ENCODE measurements at places on chromosomes 4 and X. TPM values are rescaled to one million over a fixed set of nuclear protein-coding genes. Genes with fewer than 3 reads are reported as not detected.

GRCh38 chrX:20633451-20633850 is 366.7 kb upstream of the RPS6KA3 start:
- no peak for DNase-seq

STPG2 gene
- 0.12 TPM for total RNA-seq

DNA sequence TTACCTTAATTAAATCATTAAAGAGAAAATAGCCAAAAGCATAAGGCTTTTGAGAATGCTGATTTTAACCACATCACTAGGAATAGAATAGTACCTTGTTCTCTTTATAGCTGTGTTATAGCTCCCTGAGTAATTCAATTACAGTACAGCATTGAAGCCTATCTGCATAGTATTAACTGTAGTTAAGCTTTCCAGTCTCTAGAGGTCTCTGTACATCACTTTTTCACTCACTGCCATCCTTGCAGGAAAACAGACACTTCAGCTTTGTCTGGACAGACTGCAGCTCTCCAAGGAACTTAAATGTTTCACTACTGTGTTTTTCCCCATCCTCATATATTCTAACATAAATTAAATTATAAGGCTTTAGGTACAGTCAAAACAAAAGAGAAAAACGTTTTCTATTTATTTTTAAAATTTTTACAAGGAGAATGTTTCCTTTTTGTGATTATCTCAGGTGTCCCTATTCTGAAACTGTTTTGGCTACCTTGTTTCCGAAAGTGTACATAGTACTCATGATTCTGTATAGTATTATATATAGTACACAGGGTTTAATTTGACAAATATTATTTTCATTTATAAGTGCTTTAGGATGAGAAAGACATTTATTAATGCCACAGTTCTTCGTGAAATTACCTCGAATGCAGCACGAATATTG is 407.9 kb downstream of the PCDH18 start:
- no peak for DNase-seq

PCDH19 gene
- total RNA-seq = 1.0 TPM

REELD1 gene
- total RNA-seq = not detected

ZCCHC12 gene
- total RNA-seq = not detected

C4orf54 gene
- total RNA-seq = 1.7 TPM

GRCh38 chr4:86452924-86453531 is 93.2 kb upstream of the MAPK10 start:
- peak; percentile 31 for DNase-seq

DNA sequence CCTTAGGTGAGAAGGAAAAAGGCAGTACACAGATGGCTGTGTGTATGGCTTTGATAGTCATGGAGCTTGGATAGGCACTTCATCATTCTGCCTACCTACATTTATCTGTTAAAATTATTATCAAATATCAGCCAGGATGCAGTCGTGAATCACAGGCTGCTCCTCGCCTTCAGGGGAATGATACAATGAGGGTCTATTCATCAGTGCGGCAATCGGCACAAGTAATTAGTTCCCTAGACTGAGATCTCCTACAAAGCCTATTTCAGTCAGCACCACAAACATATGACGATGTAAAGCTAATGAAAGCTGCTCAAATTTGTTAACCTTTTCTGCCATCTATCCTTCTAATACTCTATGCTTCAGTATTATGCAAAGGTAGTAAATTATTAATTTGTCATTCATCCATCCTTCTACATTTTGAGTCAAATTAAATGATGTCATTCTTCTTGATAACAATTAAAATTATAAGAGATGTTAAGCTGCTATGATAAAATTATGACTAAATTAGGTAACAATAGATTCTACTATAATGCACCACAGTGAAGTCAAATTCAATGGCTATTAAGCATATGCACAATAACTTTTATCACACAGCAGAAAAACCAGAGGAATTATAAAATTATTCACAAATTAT is 19.0 kb downstream of the MAB21L2 start:
- no peak for DNase-seq

DNA sequence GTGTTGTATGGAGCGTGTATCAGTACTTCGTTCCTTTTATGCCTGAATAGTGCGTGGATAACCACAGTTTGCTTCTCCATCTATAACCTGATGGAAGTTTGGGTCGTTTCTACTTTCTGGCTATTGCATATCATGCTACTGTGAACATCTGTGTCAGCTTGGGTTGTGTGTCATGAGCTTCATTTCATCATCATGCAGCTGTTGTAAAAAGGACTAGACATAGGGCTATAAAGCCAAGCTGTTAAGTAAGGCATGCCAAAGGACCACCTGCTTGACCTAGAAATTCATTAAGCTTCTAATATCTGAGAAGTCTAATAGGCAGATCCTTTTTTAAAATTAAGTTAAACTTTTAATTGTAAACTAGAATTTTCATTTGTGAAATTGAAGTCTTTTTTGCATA is 18.4 kb downstream of the SMS start:
- DNase-seq = no peak

C1QTNF7 gene
- 7.4 TPM for total RNA-seq

- no peak for DNase-seq
These were observed 1291.0 kb downstream of the ARAP2 start for GRCh38 chr4:34953145-34953799.

DNA sequence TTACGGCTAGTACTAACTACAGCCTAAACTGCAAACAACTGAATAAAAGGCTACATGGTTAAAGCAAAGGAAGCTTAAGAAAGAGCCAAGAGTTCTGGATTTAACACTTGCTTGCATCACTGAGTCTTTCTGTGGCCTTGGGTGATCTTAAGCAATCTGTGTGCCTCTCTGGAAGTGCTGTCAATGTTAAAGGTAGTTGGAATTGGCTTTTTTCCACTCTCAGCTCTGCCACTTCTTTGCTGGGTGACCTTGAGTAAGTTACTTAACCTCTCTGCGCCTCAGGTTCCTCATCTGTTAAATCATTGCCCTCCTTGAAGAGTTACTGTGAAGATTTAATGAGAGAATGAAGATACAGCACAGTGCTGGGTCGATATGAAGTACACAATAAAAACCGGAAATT is 15.7 kb downstream of the SLC2A9 start:
- DNase-seq = no peak

RAB41 gene
- not detected for total RNA-seq

GRCh38 chr4:56149591-56149990 is 200.8 kb downstream of the CEP135 start:
- no peak for DNase-seq

DNA sequence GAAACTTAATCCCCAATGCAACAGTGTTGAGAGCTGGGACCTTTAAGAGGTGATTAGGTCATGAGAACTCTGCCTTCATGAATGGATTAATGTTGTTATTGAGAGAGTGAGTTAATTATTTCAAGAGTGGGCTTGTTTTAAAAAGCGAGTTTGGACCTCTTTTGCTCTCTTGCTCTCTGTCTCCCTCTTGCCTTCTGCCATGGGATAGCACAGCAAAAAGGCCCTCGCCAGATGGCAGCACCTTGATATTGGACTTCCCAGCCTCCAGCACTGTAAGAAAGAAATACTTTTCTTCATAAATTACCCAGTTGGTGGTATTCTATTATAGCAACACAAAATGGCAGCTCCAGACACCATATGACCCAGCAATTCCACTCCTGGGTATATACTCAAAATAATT is 7.0 kb upstream of the ATP6AP2 start:
- no peak for DNase-seq

HTN1 gene
- not detected for total RNA-seq

DNA sequence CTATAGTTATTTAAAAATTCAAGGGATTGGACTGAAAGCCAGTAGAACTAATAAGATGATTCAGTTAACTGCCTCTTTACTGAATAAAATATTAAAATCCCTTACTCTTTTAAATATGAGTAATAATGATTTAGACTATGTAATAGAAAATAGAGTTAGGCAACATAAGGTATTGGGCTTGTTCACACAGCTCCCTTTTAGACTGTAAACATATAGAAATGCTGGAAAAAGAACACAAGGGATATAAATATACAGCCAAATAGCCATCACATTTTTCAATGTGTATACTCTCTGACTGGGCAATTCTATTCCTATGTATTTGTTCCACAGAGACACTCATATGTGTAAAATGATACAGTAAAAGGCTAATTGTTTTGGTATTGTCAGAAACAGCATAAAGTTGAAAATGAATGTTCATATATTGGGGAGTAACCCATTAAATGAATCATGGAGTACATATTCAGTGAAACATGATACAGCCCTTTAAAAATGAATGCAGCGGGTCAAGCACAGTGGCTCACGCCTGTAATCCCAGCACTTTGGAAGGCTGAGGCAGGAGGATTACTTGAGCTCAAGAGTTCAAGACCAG is 129.8 kb downstream of the TBC1D19 start:
- no peak for DNase-seq

- no peak for DNase-seq
These were observed 41.1 kb upstream of the ACSL4 start for GRCh38 chrX:109774136-109774535.

CLIC2 gene
- 20.1 TPM for total RNA-seq

DNA sequence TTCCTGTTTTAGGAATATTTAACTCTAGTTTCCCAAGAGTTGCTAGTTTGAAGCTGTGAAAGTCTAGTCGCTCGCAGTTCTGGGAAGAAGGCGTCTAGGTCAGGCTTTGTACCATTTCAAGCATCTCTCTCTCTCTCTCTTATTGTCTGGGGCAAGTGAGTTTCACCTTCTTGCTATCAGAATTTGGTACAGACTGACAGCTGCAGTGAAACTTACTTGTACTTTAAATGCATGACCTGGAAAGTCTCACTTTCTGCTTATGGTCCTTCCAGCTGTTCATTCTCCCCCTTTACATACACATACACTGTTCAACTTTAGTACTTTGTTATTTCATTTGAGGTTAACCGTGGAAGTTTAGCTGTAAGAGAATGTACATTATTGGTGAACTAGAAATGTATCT is 4.4 kb downstream of the FRMPD4 start:
- no peak for DNase-seq

GRCh38 chr4:94598758-94599157 is 147.0 kb downstream of the PDLIM5 start:
- DNase-seq = no peak

DNA sequence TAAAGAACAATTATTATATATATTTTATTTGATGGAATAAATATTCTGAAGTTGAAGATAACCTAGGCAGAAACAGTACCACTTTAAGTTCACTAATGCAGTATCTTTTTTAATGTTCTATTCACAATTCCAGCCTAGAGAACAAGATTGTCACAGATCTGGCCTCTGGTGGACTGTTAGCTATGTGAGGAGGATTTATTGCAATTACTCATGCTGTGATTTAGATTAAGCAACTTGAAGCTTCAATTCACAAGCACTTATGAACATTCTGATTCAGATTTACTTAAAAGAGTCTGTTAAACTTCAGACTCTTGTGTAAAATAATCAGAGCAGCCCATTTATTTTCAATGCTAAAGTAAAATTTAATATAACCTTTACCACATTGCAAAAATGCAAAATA is 1489.8 kb downstream of the STIM2 start:
- no peak for DNase-seq

DNA sequence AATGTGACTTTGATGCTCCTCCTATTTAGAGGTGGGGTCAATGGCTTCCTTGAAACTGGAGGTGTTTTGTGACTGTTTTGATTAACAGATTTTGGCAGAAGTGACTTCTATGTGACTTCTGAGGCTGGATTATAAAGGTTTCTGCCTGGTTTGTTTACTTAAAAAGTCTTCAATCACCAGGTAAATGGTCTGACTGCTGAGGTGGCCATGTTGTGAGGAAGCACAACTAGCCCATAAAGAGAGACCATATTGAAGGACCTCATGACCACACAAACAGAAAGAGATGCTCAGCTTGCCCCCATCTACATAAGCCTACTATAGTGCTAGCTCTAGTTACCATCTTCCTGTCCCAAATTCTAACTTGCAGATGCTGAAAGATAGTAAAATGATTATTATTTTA is 14.3 kb upstream of the LSM6 start:
- no peak for DNase-seq

DNA sequence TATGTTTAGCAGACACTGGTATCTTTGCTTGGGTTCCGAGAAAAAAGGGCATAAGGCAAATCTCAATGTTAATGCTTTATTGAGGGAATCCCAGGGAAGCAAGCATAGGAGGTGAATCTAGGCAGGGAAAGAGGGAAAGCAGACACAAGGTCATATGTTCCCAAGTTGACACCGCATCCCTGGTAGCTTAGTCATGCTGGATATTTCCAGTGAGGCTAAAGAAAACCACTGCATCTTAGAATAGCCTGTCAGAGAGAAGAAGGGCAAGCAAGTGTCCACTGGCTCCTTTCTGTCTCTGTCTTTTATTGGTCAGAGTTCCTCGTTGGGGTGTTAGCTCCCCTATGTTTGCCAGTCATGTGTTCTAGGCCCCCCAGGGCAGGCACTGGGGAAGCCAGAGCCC is 104.7 kb downstream of the NKX6-1 start:
- no peak for DNase-seq

GRCh38 chr4:184279496-184280061 is 61.9 kb upstream of the ENPP6 start:
- no peak for DNase-seq

SPANXD gene
- not detected for total RNA-seq

ENPP6 gene
- total RNA-seq = 0.10 TPM

GSX2 gene
- not detected for total RNA-seq

GRCh38 chr4:20416800-20417199 is 165.1 kb downstream of the SLIT2 start:
- no peak for DNase-seq

TMEM154 gene
- total RNA-seq = 2.8 TPM

DNA sequence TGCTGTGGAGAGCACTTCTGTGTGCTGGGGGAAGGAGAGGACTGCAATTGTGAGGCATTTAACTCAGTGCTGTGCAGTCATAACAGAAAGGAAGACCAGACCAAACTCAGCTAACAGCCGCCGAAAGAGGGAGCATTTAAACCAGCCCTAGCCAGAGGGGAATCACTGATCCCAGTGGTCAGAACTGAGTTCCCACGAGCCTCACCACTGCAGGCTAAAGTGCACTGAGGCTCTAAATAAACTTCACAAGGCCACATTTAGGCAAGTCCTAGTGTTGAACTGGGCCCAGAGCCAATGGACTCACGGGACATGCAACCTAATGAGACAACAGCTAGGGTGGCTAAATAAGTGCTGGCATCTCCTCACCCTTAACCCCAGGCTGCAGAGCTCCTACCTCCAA is 20.4 kb downstream of the IQCM start:
- DNase-seq = peak; percentile 23

FABP2 gene
- not detected for total RNA-seq

DNA sequence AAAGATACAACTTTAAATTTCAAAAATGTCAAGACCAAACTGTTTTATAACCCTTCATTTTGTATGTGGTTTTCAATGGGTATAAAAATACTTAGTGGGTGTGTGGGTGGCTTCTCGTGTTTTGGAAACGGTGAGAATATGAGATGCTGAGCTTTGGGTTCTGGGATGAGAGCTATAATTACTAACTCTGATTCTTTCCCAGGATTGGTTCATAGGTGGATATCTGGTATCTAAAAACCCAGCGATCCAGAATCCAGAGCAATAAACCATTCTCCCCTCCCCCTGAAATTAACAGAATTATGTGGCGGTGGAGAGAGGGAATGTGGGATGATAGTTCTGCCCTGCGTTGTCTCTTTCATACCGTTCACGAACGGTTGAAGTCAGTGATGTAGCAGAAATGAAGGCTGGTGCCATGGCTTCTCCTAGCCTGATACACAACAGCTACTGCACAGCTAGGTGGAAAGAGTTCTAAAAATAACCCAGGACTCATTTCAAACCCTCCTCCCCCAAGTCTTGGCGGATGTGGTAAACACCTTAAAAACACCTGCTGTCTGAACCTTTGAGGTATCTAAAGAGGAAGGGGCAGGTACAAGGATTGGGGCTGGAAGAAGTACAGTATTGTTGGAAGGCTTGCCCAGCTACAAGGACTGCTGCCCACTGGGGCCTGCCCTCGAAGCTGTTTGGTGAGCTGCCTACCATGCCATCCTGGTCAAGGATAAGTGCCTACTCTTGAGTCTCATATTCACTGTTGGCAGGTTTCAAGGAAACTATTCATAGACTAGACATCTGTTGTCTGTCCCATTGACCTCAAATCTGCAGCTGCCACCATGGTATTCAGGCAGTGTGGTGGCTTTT is 44.5 kb downstream of the SEPTIN11 start:
- DNase-seq = no peak

Data from left cardiac atrium (tissue), 4 donors.